ENCODE measurements at places on chromosomes 3 and 15.

DNA sequence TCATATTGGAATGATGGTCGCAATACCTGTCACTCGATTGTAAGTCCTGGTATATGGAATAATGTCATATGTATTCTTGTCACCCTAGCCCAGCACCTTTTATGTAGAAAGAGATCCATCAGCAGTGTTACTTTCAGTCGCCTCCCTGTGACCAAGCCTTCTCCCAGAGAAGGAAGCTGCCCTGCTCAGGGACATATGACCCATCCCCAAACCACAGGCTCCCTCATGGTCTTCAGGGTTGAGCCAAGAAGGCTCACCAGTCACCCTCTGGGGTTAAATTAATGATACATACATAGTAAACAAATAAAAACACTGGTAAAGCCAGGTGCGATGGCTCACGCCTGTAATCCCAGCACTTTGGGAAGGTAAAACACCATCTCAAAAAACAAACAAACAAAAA, 4.6 kb upstream of the MFGE8 start:
- no peak for DNase-seq

GRCh38 chr3:124250053-124250452, 258.1 kb upstream of the ROPN1 start:
- no peak for DNase-seq

DNA sequence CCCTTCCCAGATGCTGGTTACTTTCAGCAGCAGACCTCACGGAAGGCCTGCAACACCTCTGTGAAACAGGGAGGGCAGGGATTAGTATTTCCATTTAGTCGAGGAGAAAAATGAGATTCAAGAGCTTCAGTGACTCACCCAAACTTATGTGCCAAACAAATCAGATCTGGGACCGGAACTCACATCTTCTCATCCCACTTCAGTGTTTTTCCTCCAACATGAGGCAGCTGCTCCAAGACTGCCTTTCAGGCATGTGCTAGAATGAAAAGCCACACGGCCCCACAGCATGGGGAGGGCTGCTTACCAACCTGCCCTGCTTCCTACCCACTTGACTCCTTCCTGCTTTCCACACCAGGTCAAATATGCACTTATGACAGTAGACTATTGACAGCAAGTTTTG, 129.4 kb upstream of the SLC24A5 start:
- DNase-seq: no peak

DNA sequence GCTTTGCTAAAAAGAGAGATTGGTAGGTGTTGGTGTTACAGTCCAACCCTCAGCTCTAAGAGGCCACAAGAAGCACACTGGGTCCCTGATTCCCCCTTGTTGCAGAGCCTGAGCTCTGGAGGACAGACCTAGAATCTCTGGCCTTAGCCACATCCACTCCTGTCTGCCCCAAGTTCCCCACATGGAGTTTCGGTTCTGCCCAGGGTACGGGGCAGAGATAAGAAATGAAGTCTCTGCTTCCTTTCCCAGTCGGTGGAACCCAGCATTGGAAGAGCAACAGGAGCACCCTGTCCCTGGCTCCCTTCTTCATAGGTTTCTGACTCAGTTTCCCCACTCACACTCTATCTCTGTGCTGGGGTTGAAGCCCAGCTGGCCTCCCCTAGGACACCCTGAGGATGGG, 13.2 kb downstream of the PRR23E start:
- DNase-seq: no peak

DNA sequence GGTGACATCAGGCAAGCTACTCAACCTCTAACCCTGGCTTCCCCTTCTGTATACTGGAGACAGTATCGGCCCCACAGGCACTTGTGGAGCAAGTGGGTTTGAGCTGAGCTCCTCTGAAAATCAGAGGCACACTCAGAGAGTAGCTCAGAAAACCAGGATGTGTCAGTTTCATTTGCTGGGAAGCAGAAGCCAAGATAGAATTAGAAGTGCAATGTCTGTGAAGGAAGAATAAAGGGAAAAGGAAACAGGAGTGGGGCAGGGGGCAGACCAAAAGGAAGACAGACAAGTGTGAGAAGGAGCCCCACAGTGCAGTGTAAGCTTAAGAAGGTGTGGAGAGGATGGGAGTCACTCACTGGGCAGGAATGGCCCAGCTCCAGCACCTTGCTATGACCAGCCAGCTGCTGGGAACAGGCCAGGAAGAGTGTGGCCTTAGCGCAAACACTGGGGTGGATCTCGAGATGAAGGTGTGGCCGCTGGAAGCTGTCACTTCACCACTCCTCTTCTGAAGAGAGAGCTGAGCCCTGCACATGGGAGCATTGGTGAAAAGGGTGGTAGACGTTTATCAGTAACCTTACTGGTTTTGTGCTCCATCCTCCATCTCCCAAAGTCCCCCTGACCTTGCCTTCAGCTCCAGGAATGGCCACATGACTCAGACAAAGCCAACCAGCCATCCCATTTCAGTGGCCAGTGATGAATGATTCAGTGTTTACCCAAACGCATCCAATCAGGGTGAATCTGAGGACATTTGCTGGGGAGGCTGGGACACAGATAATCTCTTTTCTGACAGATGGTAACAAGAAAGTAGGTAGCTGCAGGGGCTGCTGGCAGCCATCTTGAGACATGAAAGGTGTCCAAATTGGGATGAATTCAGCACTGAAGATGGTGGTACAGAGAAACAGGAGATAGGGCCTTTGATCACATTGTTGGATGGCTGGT, 108.4 kb downstream of the SHQ1 start:
- no peak for DNase-seq

- DNase-seq: no peak
Measured at GRCh38 chr15:41501931-41502794, 8.5 kb downstream of the ITPKA start.

DNA sequence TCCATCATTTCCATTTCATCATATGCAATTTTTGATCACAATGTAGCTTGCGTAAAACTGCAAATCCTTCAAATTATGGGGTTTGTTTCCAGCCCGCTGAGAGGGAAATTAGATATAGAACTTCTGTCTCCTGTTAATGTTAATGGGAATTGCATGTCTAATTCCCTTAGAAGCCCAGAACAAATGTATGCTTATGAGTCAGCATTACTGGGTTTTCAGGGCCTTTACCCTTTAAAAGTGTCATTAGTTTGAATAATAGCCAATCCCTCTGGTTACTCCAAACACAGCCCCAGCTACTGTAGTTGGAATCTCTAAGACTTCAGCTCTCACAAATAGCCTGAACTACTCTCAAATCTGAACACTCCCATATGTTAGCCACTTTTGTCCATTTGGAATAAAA, 439.4 kb downstream of the C3orf38 start:
- DNase-seq: no peak

DNA sequence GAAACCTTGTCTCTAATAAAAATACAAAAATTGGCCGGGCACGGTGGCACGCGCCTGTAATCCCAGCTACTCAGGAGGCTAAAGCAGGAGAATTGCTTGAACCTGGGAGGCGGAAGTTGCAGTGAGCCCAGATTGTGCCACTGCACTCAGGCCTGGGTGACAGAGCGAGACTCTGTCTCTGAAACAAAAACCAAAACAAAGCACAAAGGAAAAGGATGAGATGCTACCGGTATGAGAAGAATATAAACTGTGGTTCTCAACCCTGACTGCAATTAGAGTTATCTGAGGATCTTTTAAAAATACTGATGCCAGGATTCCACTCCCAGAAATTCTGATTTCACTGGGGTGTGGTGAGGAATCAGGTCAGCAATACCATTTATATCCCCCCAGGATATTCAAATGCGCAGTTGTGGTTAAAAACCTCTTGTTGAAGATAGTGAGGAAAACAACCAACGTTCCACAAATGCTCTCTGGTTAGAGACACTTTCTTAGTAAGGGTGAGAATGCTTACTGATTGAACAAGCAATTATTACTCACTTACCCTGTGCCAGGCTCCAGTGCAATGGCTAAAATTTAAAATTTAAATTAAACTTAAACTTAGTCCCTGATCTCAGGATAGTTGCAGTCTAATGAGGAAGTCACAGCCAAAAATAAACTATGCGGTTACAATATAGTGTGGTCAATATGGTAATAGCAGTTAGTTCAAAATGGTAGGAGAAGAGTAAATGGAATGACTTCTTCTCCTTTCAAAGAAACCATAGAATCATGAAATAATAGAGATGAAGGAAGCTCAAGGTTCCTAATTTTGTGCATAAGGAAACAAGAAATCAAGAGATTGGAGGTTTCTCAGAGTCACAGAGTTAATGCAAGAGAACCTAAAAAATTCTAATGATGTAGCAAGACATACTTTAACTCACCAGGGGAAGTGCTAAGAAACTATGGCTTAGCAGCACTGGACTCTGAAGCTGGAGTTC, 109.5 kb downstream of the SSR3 start:
- no peak for DNase-seq

DNA sequence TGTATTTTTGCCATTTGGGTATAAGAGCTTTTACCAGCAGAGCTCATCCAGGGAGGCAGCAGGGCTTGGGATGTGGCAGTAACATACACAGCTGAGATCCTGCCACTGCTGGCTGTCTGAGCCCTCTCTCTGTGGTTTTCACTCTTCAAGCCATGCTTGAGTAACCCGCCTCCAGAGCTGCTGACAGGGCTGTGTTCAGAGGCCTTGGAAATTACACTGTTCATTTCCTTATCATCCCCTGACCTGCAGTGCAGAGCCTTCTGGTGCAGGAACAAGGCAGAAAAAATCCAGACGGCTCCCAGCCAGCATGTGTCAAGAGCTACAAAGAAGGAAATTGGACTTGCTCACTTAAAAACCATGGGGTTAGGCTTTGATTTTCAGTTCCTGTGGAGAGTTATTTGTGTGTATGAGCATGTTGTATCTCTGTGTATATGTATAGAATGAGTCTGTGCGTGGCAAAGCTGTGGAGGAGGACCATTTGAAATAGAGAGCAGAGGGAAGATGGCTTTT, 47.0 kb downstream of the ZNF609 start:
- DNase-seq: peak; percentile 1

DNA sequence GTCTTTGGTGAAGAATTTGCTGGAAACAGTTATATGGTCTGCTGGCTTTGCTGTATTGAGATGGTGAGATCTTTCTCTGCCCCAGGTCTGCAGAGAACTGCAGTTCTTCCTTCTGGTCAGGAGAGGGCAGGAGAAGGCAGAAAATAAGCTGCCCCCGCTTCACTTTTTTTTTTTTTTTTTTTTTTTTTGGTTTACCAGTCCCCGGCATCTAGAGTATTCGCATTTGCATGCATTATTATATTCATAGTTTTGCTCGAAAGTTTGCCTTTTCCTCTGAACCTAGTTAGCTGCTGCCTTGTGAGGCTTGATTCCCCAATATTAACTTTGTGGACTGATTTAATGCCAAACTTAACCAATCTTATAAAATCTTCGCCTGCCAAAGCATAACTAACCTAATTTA, 10.6 kb upstream of the PARL start:
- DNase-seq: no peak

- no peak for DNase-seq
Measured at GRCh38 chr3:104536715-104537114, 830.0 kb upstream of the ALCAM start.

GRCh38 chr3:49255112-49255511, 21.9 kb downstream of the C3orf62 start:
- no peak for DNase-seq

- DNase-seq: no peak
Measured at GRCh38 chr3:116517308-116517707, 72.0 kb upstream of the LSAMP start.

- no peak for DNase-seq
Measured at GRCh38 chr15:82789491-82789890, 16.4 kb downstream of the FSD2 start.

DNA sequence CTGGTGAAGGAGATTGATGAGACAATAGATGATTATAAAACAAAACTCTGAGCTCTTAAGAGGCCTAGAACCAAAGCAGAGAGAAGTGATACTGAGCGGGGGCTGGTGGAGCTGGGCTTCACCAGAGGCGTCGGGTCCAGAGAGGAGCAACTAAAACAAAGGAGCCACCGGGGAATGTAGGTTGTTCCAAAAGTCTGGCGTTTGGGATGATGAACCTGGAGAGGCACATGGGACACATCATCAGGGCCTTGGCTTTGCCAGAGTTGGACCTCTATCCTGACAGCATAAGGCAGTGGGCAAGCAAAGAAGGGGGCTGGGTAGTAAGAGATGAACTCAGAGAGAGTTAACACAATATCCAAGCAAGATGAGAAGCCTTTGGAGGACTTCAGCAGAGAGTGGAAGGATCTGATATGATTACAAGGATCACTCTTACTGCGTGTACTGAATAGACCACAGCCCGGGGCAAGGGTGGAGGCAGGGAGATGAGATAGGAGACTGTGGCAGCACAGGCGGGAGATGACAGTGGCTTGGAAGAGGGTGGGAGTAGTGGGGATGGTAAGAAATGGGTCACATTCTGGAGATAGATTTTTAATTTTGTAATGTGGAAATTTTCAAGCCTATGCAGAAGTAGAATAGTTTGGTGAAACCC, 36.0 kb upstream of the RASA2 start:
- no peak for DNase-seq

DNA sequence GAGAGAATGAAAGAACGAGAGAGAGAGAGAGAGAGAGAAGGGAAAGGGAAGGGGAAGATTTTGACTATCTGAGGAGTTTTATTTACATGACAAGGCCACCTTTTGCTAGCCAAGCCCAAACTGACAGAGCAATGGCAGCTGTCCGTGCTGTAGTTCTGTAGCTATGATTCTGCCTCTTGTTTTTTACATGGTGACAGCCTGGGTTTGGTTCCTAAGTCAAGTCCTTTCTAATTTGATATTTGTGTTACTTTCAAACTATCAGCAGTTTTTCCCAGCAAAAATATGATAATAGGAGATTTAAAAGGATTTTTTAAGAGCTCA, 26.3 kb upstream of the MFGE8 start:
- DNase-seq: no peak

- no peak for DNase-seq
Measured at GRCh38 chr3:168162172-168162571, 66.4 kb upstream of the GOLIM4 start.

DNA sequence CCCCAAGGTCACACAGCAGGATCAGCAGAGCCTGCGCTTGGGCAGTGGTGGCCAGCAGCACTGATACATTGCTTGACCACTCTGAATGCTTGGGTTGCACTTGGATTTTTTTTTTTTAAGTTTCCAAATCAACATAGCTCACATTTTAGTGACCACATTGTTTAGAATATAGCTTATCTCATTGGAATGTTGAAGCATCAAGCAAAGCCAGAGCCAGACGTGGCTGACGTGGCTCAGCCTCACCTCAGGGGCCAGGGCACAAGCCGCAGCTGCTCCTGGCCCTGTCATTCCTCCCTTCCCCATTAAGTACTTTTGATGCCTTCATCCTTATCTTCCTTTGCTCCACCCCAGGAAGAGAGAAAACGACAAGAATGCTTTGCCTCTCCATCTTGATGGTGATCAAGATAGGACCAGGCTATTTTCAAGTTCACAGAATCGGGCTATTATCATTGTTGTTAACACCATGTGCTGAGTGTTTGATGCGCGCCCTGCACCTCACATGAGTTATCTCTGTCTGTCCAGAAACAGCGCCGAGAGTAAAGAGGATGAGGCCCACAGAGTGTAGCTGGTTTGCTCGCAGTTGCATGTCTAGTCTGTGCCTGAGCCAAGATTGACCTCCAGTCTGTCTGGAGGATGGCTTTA, 75.8 kb downstream of the AAGAB start:
- DNase-seq: no peak

- DNase-seq: no peak
Measured at GRCh38 chr3:154421083-154421482, 8.9 kb downstream of the GPR149 start.

GRCh38 chr3:157170861-157171260, 10.9 kb upstream of the CCNL1 start:
- DNase-seq: no peak

Data from activated CD8-positive, alpha-beta memory T cell treated with anti-CD3 and anti-CD28 coated beads for 1 hour (primary cell).